Naive thymus-derived CD8-positive, alpha-beta T cell (primary cell): ENCODE measurements at places on chromosomes 3 and 15.

GRCh38 chr15:60212536-60212935 is 185.2 kb downstream of the ANXA2 start:
- no peak for DNase-seq

DNA sequence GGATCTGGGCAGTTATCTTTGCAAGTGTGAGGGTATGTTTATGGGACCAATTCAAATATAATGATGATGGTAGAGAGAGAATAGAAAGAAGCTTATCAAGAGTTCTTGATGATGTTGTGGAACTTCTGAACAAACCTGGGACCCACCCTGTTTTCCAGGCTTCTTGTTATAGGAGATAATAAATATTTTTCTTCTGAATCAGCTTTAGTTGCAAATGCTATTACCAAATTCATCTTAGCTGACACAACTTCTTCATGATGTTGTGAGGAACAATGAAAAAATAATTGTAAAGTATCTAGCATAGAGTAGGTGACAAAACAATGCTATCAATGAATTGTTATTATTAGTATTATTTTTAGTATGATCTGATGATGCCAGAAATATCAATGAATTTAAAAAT is 43.5 kb upstream of the PTX3 start:
- no peak for DNase-seq

DNA sequence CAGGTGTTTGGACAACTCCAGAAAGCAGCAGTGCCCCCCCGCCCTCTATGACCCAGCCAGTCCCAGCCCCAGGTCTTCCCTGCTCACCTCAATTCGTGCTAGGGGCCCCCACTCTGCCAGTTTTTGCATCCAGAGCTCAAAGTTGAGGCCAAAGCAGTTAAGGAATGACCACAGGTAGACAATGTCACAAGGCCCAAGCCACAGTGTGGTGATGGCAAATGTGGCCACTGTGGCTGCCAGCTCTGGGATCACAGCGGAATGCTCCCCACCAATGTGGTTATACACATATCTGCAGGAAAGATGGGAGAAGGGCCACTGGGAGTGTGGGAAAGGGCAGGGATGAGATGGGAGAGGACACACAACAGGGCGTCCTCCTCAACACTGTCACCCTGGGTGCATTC is 8.2 kb downstream of the KLHL40 start:
- DNase-seq, result no peak

DNA sequence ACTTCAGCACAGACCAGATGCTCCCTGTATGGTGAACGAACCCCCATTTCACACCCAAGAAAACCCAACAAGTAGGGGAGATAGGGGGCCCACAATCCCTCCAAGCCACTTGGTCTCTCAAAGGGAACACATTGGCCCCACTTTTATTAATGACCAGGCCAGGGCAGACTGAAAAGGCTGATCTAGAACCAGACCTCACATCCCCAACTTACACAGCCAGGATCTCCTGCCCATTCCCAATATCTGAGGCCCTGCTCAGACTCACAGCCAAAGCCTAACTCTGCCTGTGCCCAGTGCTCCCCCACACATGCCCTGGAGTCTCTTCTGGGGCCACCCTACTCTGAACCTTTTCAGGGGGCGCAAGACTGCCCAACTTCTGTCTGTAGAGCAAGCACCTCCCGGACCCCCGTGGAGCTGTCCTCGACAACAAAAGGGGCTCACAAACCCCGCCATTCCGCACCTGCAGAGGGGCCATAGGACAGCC is 1.8 kb downstream of the PLXNB1 start:
- DNase-seq, result no peak

DNA sequence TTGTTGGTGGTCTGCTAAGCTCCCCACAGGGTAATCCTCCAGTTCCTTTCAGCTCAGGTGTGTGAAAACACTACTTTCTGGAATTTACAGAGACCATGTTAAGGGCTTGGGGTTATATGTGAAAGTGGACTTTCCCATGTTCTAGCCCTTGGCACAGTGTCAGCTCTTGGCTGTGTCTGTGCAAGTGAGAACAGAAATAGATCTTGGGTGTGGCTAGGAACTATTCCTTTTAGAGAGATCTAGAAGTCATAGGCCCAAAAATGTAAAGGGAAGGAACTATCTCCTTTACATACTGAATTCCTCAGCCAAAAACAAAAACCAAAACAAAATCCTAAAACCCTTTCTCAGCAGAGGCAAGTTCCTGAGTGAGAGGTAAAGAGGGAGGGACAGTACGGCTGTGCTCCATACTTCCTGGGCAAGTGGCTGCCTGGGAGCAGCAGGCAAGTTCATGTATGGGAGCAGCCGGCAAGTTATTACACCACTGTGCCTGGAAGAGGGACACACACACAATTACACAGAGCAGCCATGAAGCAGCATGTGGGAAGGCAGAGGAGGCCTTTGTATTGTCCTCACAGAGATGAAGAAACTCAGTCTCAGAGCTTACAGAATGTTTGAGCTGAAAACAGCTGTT is 19.9 kb upstream of the C3orf62 start:
- no peak for DNase-seq

DNA sequence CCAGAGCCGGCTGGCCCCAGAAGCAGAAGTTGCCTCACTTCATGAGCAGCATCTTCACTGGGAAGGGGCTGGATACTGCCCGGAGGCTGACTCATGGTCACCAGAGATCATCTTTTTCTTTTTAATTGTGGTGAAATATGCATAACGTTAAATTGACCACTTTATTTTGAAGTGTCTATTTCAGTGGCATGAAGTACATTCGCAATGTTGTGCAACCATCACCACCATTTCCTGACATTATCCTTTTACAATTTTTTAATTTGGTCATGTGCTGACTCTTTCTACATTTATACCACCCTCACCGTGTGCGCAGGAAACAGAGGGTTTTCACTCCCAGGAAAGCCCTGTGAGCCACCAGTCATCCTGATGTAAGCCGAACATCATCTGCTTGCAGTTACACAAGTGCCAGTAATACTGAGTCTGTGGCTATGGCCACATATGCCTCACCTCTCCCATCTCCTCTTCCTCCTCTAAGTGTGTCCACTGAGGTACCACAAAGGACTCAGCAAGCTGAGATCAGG is 51.6 kb upstream of the ABHD17C start:
- no peak for DNase-seq
